ENCODE measurements at places on chromosomes 3 and 15.

GRCh38 chr15:52503788-52504496, 24.7 kb downstream of the MYO5A start:
- DNase-seq, result peak; percentile 78

- DNase-seq, result no peak
These were observed 96.1 kb downstream of the STAC start for GRCh38 chr3:36476286-36476942.

GRCh38 chr3:42654331-42655201, 1.1 kb downstream of the ZBTB47 start:
- DNase-seq, result peak; percentile 42

DNA sequence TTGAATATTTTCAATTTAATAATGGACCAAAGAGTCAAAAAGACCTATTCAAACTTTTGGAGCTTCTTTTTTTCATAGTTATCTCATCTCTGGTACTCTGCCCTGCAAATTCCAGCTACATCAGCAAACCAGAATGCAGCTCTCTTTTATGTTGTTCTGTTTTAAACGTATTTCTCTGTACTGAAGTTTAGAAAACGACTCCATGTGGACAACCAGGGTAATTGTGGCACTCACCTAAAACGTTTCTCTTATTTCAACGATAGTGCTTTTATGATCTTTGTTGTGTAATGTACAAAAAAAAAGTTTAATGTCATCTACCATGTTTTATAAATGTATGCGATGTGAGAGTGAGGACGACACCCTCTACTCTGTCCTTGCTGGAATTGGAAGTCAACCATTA, 1472.3 kb upstream of the GBE1 start:
- DNase-seq, result no peak

GRCh38 chr3:47406762-47407149, 25.9 kb downstream of the PTPN23 start:
- DNase-seq, result no peak

DNA sequence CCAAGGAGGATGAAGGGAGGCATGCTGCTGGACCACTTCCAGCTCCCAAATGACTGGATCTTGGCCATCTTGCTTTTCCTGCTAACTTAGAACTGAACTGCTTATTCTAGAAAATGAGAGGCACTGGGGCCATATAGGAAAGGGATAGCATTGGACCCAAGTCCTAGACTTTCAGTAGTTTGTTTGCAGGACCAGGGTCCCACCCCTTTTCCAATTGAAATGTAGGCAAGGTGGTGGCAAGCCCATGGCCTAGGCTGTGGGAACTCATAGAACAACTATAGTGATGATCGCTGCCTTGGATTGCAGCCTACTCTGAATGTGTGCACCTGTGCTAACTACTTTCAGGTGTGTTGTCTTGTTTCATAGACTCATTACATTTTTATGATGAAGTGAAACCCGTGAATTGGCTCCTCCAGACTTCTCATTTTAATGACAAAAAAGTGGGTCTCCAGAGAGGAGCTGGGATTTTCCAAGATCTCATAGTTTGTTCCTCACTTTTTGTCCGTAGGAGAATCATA, 50.3 kb downstream of the TGFBR2 start:
- no peak for DNase-seq

- no peak for DNase-seq
These were observed 47.8 kb downstream of the TNFAIP8L3 start for GRCh38 chr15:51046799-51047449.
